ENCODE measurements at places on chromosomes 1 and 21. TPM values are rescaled to one million over a fixed set of nuclear protein-coding genes. Genes with fewer than 3 reads are reported as not detected.

GRCh38 chr1:198117267-198117666 lies 39.5 kb upstream of the NEK7 start:
- DNase-seq = peak; percentile 67

- no peak for DNase-seq
Observed at GRCh38 chr1:155622191-155622590, 12.2 kb downstream of the MSTO1 start.

DNA sequence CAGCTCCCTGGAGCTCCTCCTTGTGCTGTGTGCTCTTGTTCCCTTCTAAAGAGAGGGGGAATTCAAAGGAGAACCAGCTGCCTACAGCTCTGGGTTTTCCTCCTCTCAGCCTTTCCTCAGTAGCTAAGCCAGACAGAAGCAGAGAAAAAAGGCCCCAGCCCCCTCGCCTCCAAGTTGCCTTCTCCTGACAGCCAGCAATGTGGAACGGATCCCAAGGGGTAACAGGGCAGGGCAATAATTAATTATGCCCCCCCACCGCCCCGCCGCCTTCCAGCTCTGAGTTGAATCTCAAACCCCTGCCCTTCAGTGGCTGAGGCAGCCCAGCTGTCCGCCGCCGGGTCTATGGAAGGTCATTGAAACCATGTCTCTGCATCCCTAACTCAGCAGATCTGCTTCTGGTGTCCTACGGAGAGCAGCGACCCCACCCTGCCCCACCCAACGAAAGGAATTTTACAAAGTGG lies 69.0 kb upstream of the GOLT1A start:
- no peak for DNase-seq

DNA sequence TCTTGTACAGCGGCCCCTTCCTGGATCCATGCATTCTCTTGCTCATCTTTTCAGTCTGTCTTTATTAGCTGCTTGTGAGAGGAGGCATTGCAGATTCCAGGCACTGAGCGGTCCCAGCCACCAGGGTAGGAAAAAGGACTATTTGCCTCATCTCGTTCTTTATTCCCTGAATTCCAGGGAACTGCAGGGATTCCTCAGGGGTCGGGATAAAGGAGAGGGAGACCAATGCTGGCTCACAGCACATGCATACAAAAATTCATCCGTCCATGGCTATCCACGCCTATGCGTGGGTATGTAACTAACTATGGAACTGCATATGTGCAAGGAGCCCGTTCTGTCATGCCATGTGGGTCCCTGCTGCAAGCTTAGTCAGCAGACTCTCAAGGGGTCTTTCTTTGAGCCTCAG lies 879 bp upstream of the PLPPR5 start:
- DNase-seq = no peak

DNA sequence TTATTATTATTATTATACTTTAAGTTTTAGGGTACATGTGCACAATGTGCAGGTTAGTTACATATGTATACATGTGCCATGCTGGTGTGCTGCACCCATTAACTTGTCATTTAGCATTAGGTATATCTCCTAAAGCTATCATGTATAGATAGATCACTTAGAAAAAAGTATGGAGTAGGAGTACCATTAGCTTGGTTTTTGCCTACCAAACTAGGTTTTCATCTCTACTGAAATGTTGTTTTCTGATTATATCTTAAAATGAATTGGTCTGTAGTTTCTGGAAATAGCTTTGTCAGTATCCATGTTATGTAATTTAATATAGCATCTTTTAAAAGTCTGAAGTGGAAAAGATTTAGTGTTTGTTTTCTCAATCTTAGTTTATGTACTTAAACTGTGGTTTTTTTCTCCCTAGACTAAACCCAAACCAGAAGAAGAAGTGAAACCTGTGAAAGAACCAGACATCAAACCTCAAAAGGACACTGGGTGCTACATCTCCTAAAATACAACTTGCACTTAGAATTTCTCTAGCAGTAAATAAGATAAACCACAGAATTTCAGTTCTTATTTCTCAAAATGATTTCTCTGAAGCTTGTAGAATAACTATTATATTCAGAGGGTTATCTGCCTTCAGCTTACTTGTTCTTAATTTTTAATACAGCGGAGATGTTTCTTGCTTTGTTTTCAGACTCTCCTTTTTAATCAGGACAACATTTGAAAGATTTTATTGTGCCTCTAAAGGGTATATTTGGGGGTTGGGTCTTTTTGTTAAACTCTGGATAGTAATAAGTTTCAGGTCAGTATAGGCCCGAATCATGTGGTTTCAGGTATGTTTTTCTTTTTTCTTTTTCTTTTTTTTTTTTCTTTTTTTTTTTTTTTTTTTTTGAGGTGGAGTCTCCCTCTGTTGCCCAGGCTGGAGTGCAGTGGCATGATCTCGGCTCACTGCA lies 4.5 kb upstream of the FAM177B start:
- DNase-seq = no peak

GRCh38 chr1:56415258-56415657 lies 164.1 kb downstream of the PLPP3 start:
- no peak for DNase-seq

DNA sequence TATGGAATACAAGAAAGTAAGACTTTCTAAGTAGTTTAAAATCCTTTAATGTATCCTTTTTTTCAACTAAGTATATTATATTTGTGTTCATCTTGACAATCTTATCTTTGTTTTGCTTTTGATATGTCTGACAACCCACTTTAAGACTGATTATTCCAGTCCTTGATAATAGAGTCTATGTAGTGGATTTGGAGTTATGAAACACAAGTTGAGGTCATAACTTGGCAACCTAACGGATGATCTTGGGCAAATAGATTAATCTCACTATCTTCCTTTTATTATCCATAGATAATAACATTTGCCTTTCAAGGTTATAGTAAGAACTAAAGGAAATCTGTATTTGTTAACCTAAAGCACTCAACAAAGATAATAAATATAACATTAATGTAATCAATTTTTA lies 4.8 kb upstream of the GBP2 start:
- no peak for DNase-seq

GRCh38 chr1:154911691-154912550 lies 24.6 kb downstream of the PMVK start:
- DNase-seq = no peak

DNA sequence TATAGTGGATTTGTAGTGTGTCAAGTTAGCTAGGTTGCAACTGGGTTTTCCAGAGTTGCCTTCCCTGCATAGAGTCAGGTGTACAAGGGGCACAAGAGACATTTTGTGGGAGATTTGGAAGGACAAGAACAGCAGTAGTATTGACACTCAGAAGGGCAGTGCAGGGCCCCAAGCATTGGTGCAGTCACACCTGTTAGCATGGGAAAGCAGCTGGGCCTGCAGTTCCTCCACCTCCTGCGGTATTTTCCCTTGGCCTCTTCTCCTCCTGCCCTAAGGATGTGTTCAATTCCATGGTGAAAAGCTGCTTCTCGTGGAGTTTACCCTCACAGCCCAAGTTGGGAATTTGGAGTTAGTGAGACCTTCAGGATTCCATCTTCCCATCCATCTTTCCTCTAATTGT lies 47.1 kb upstream of the TRABD2B start:
- no peak for DNase-seq

- peak; percentile 92 for DNase-seq
Observed at GRCh38 chr1:153548722-153549688, at the start of gene S100A3. TSS of gene S100A3 (minus strand) at chr1:153549258. CDS start at chr1:153548485, 773 bp downstream.

- DNase-seq = no peak
Observed at GRCh38 chr1:49323925-49324540, 547.3 kb upstream of the BEND5 start.

MYOM3 gene
- under 0.01 TPM for total RNA-seq

MATN1 gene
- total RNA-seq = not detected

EPS8L3 gene
- total RNA-seq = not detected
